ENCODE measurements at places on chromosomes 11 and 22. TPM values are rescaled to one million over a fixed set of nuclear protein-coding genes. Genes with fewer than 3 reads are reported as not detected.

DNA sequence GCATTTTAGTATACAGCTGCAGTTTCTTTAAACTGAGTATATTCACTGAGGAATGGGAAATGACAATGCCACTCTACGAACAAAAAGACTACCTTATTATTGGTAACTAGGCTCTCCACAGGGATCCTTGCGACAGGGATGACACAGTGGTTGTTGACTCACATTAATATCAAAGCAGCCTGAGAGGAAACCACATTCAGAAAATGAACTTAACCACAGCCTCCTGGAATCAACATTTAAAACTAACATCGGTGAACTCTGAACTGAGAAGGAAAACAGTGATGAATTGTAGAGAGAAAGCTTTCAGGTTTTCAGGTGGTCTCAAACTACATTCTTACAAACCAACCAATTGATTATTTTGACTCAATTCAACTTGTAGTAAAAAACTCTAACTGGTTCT is 90.3 kb upstream of the MTMR2 start:
- DNase-seq = no peak

DNA sequence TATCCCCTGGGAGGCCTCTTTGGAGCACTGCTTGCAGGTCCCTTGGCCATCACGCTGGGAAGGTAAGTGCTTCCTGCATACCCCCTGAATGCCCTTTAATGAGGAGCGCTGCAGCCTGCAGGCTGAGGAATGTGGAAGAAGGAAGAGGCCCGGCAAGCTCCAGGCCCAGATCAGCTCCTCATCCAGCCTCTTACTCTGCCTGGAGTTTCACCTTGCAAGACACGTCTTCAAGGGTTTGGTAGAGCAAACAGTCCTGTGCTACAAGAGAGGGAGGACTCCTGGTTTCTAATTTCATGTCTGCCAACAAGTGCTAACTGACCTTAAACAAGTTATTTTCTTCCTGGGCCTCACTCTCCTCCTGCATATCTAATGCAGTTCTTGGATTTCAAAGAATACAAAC is 10.9 kb downstream of the SLC2A11 start:
- no peak for DNase-seq

GRCh38 chr11:119093942-119094815 is 7.5 kb downstream of the DPAGT1 start:
- no peak for DNase-seq

- DNase-seq = no peak
These were observed 403.7 kb upstream of the SYN3 start for GRCh38 chr22:33461698-33462434.

GRCh38 chr11:65744026-65744698 is 23.6 kb upstream of the RNASEH2C start:
- no peak for DNase-seq

DNA sequence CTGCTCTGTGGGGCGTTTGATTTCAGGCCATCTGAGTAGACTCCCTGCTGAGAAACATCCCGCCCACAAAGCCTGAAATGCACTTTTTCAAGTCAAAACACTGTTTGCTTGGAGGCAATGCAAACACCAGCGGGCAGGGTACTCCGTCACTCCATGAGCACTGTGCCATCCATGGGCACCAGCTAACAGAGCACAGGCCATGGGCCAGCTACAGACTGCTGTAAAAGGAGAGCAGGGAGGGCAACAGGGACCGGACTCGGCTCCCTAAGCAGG is 16.6 kb upstream of the EFCAB6 start:
- no peak for DNase-seq

GRCh38 chr11:57871231-57871630 is 109.6 kb downstream of the CTNND1 start:
- DNase-seq = no peak

DNA sequence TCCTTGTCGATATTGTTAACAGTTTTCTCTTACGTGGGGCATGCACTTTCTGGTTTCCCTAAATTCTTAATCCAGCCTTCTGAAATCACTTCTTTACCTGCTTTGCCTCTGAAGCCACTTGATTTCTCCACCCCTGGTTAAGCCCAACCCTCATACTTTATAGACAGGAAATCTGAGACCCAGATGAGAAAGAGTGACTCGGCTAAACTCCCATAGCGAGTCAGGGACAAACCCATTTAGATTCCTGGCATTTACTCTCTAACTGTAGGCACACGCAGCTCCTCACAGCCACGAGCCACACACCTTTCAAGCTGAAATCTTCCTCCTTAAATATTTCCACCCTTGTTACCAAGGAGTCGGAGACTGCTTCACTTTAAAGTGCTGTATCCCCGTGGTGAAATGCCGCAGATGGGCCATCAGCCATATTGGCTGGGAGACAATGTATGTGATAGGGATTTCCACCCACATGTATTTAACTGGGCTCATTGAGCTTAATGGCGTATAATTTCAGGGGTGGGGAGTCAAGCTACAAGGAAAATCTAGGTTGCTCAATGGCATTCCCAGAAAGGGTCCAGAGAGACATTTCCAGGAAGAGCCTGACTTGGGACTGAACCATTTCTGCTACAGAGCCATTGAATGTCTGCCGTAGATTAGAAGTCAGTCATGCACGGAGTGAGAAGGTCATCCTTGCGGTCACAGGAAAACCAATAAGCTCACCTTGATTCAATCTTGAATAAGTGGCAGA is 49.9 kb upstream of the GRK3 start:
- DNase-seq = no peak

DNA sequence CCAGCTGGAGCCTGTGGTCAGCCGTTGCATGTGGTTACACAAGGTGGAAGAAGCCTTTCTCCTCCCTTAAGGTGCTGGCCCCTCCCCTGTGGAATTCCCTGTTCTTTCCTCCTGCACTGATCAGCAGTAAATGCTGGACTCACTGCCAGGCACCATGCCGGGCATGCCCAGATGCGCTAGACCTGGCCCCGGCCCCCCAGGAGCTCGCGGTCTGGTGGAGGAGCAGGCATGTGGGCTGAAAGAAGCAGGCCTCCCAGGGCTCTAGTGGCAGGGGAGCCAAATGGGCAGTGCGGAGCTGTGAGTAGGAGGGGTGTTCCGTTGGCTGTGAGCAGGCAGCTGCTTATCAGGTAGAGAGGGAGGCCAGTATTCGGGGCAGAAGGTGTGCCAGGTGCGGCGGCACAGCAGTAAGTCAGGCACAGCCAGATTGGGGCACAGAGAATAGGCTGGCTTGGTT is 10.2 kb downstream of the DGKZ start:
- no peak for DNase-seq

- DNase-seq = no peak
These were observed at the start of gene OR10G8 for GRCh38 chr11:124026498-124026897. TSS of gene OR10G8 (plus strand) at chr11:124026798. CDS start at chr11:124029623, 2,825 bp downstream.

DNA sequence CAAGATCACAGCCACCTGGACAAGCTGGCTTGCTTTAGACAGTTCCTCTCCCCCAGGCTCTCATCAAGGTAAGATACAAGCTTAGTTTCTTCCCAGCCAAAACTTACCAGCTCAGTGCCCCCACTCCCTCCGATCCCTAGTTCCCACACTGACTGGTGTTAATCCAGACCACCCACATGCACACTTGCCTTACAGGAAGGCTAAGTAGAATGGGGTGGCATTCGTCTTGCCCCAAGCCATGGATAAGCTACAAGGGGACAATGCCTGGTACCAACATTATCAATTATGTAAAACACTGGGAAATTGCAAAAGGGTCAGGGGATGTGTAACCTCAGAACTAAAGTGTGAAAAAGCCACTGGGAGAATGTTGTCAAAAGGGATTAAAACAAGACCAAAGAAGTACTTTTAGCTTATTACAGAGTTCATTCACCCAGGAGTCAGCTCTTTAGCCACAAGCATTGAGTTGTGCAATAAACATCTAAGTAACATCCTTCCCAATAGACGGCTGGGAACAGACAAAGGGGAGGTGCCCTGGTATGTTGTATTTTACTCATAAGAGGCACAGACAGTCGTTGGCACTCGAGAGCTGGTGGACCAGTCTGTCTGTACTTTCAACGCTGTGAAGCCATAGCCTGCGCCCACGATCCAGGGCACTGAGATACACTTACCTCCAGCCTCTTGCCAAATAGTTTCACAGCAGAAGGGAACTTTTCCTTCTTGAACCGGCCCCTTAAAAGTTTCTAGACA is 1.1 kb downstream of the DHCR7 start:
- no peak for DNase-seq

DNA sequence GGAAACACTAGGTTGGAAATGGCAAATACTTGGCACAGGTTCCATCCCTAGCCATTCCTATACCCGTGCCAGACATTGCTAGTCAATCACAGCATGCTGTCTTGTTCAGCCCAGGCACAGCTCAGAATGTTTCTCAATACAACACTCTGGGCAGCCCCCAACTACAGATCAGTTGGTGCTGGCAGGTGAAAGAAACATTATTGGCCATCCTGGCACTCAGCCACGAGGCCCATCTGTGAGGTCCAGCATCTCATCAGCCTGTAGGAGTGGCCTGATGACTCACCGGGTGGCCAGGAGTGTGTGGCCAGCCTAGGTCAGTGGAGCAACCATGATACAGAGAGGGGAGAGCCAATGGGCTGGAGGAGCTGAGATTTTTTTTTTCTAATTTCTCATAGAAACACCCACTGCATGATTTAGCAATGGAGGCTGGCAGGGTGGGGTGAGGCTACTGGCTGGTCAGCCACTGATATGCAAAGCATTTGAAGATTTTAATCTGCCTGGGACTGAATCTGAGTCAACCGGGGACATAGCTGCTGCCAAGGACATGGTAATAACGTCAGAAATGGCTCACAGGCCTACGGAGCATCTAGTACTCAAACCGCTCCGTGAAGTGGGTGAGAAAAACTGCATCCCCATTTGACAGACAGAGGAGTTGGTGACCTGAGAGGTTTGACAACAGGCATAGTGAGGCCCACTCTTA is 5.4 kb downstream of the MYO18B start:
- DNase-seq = no peak

DNA sequence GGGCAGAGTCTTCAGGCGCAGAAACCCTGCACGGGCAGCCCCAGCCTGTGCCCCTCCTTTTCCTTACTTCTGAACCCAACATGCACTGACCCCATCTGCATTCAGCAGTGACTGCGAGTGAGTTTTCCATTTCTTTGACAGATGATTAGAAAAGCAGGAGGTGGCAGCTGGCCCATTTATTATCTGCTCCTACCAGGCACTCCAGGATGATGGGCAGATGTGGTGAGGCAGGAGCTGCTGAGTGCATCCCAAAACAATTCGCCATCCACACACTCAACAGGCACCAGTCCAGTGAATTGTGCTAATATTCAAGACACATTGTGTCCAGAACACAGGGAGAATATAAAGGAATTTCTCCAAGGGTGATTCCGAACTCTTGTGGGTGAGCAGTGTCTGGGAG is 208.5 kb downstream of the TENM4 start:
- DNase-seq = no peak

- no peak for DNase-seq
These were observed 52.4 kb upstream of the MYO18B start for GRCh38 chr22:25689631-25690030.

- DNase-seq = no peak
These were observed 22.9 kb downstream of the RPL3 start for GRCh38 chr22:39296535-39296934.

DNA sequence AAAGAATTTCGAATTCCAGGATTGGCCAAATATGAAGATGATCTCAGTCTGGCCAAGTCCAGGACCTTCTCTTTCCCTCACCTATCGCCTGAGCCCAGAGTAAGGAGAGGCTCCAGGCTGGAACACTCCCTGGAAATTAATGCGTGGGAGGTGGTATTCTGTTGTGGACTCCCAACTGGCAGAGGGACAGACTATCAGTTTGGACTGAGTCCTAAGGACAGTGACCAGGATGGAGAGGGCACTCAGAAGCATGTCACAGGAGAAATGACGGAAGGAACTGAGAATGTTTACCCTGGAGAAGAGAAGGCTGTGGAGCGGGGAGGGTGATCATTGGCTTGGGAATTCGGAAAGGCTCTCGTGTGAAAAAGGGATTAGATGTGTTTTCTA is 84.4 kb downstream of the RPL27A start:
- DNase-seq = no peak

DNA sequence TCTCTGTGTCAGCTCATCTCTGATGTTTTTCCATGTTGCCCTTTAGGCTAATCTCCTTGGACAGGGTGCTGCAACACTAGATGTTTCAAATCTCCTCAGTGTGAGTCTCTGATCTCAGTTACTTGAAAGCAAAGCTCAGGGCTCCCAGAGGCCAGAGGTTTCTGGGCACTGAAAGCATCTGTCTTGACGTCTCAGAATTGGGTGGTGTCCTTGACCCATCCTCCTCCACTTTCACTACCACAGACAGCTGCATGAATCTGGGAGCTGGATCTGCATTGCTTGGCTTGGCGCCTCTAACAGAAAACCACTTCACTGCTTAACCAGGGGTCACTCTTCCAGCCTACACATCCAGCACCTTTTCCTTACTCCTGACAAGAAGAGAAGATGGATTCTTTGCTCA is 399.4 kb downstream of the NXPE2 start:
- no peak for DNase-seq

GRCh38 chr11:117392001-117392690 is 64.5 kb downstream of the CEP164 start:
- DNase-seq = no peak

Gene OR51I1
- not detected for total RNA-seq

Gene HRAS
- total RNA-seq = 55.9 TPM

Gene KCNQ1
- 41.8 TPM for total RNA-seq

Gene DNAJB7
- not detected for total RNA-seq

Gene SPINDOC
- total RNA-seq = 14.0 TPM

Gene CHRM1
- not detected for total RNA-seq

Gene RIMBP3B
- total RNA-seq = not detected

Gene MFNG
- total RNA-seq = 11.8 TPM

Gene HTR3B
- total RNA-seq = not detected

Gene HOATZ
- not detected for total RNA-seq

Gene OR5J2
- total RNA-seq = not detected

Gene PANX3
- not detected for total RNA-seq
